ENCODE measurements at places on chromosomes 3 and 15. TPM values are rescaled to one million over a fixed set of nuclear protein-coding genes. Genes with fewer than 3 reads are reported as not detected.

DNA sequence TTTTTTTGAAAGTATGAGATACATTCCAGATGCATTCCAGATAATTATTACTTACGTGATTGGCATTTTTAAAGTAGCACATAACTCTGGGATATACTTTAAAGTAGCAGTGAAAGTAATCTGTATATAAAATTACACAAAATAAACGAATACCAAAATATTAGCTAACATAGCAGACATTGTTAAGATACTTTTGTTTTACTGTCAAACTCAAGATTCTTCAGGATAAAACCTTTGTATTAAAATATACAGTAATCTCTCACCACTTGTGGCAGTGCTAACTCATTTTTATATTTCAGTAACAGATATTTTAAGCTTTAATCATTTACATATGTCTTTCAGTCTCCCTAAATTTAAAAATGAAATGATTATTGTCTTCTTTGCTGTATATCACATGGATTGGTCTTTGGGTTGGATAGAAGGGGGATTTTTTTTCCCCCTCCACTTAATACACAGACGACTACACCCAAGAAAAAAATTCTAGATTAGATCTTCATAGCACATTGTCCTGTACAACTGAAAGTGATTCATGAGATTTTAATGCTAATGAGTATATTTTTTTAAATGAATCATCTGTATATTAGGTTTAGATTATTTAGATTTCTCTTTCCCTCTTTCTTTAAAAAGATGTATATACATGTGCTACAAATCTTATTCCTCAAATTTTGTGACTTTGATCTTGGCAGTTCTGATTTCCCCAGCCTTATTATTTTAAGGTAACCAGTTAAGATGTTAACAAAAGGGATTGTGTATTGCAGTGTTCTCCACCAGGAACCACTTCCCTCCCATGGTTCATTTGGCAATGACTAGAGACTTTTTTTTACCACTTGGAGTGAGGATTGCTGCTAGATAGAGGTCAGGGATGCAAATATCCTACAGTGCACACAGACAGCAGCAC, 24.5 kb upstream of the EBLN2 start:
- DNase-seq = no peak

GRCh38 chr3:72782521-72782920, 65.7 kb downstream of the SHQ1 start:
- no peak for DNase-seq

GRCh38 chr3:179227349-179227748, 23.6 kb downstream of the KCNMB3 start:
- DNase-seq = no peak

- DNase-seq = no peak
Observed at GRCh38 chr3:193190146-193190786, 50.8 kb upstream of the PLAAT1 start.

- peak; percentile 75 for DNase-seq
Observed at GRCh38 chr3:39109086-39109485, 1.6 kb downstream of the TTC21A start.

DNA sequence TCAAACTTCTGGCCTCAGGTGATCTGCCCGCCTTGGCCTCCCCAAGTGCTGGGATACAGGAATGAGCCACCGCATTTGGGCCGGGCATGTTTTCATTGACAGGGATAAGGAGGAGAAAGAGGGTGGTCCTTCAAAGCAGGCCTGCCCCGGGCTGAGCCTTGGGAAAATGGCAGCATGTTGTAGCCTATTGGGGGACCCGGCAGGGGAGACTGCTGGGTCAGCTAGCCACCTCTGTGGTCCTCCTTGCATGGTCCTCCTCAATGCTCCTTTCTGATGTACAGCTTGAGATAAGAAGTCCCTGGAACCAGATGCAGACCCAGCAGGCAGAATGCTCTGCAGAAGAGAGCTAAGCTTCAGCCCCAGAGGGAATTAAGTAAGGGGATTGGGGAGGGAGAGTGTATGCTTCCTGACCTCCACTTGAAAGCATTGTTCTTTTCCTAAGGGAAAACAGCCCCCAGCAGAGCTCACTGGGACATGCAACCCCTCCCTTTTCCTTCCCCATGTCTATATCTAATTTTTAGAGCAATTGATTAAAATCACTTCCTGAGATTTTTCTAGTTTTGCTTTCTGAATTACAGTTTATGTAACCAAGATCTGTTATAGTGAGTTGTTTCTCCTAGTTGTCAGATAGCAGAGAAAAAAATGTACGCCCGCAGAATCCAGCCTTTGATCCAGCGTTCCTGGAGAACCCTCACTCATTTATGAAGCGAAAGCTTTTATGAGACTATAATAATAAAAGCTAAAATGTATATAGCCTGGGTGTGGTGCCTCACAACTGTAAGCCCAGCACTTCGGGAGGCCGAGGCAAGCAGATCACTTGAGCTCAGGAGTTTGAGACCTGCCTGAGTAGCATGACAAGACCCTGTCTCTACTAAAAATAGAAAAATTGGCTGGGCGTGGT, 48.7 kb upstream of the VILL start:
- DNase-seq = no peak

DNA sequence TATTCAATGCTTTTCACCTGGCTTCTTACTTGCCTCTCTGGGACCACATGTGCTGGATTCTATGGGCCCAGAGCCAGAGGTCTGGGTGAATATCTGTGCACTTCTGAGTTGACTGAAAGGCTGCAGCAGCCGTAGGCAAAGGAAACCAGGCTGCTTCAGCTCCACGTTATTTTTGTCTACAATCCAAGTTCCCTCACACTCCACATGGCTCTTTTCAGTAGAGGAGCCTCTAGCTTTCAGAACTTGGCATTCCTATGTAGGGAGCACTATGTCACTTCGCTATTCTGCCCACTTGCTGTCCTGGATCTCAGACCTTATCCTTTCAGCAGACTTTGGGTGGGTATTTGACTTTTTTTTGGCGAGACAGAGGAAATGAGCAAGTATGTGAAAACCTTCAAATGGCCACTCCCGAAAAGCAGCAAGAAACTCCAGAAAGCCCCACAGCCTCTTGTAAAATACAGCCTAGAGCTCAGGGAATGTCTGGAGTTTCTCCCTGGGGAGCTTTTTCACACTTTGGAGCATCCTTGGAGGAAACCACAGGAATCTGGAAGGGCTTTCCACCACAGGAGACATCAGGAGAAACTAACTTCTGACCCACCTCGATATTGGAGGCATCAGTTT, 80.9 kb downstream of the DUT start:
- DNase-seq = peak; percentile 83

GRCh38 chr3:29481969-29482767, 201.3 kb downstream of the RBMS3 start:
- no peak for DNase-seq

GRCh38 chr15:63198371-63199250, 9.2 kb downstream of the RAB8B start:
- DNase-seq = no peak

DNA sequence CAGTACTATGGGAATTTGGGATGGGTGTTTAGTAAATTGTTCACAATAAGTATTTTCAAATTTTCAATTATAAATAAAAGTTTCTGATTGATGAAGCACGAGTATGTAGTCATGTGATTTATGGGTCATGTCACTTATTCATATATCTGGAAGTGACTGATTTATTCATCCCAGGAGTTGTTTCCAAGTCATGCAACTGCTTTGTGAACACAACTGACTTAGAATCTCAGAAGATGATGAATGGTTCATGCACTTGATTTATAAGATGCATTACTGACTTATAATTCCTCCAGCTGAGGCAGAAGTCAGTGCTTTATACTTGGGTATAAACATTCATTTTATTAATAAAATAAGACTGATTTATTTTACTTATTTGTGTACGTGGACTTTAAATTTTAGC, 137.8 kb upstream of the CBLB start:
- no peak for DNase-seq

DNA sequence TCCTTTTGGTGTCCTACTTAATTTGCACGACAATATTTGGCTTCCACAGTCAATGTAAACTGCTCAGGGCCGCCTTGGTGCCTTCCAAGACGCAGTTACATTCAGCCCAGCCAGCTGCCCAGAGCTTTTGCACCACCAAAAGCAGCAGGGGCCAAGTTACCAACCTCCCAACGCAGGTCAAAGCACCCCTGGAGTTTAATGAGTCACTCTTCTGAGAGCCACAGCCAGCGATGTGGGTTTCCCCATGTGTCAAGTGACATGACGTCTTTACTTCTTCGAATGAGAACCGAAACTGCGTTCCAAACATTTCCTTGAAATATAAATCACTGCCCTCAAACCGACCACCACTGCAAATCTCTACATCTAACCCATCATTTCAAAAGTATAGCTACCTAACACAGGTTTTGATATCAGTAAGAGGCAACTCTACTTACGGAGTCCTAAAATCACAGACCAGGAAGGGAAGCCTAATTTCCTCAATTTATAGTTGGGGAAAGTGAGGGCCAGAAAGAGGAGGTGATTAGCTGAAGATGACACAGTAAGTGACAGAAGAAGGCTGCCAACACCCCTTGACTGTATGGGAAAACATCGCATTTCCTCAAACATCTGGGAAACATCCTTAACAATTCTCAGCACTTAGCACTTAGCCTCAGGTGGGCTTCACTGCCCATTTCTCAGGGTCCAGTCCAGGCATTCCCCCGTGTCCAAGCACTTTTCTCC, 24.5 kb downstream of the MB21D2 start:
- no peak for DNase-seq

DNA sequence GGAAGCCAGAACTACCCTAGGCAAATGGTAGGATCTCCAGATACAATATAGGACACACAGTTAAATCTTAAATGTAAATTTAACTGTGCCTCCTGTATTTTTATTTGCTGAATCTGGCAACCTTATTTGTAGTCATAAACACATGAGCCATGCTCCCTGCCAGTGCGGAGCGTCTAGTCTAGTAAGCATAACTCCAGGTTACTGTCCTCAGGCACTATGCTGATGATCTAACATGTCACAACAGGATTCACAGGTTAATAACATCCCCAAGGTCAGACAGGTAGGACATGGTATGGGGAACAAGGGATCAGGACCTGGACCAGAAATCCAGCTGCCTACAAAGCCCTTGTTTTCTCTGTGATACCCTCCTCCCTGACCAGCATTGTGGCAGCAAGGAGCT, 305.1 kb downstream of the CACNA2D3 start:
- DNase-seq = no peak

DNA sequence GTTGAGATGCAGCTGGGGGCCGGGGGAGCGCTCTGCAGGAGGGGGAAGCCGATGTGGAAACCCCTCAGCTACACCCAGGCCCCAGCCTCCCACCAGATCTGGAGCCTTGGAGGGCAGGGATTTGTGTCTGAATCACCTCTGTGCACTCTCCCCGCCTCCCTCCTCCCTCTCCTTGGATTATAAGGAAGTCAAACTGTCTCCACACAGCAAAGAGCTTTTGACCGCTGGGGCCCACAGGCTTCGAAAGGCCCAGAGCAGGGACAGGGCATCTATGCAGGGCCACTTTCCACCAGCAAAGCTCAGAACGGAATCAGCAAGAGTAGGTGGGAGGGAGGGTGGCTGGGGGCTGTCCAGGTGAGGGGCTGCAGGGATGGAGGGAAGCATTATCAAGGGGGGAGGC, 68.9 kb downstream of the IQSEC1 start:
- DNase-seq = no peak

DNA sequence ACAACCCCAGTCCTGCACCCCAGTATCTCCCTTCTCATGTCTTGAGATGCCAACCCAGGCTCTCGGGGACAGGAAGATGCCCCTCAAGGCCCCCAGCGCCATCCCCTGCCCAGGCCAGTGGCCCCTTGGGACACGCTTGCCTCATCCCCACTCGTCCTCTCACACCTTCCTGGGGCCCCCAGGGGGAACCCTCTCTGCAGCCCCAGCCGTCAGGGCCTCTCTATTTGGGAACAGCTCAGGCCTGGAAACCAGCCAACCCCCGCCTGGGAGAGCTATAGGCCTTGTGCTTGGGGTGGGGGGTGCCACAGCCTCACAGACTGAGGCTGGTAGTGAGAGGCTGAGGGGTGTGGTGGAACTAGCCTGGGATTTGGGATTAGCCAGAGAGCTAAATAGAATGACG, 7.8 kb downstream of the LINGO1 start:
- DNase-seq = no peak

DNA sequence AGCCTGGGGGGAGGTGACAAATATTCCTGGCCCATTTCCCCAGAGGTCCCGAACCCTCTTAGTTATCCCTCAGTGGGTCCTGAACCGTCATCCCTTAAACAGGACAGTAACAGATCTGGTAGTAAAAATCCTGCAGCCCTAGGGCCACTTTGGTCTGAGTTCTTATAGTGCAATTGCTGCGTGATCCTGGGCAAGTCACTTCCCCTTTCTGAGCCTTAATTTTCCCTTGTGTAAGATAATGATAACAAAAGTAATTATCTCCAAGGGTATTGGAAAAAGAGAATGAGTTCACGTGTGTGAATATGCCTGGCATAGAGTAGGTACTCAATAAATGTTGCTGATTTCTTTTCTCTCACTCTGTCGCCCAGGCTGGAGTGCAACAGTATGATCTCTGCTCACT, 2.9 kb upstream of the JAGN1 start:
- no peak for DNase-seq

DNA sequence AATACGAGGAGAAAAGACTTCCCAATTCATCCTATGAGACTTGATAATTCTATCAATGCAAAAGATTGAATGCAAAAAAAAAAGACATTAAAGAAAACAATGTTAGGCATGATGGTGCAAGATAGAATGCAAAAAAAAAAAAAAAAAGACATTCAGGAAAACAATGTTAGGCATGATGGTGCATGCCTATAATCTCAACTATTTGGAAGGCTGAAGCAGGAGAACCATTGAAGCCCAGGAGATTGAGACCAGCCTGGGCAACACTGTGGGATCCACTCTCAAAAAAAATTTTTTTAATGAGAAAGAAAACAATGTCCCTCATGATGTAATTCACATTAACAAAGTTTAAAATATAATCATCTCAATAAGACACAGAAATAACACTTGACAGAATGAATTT, 75.9 kb downstream of the MYO9A start:
- DNase-seq = no peak

DNA sequence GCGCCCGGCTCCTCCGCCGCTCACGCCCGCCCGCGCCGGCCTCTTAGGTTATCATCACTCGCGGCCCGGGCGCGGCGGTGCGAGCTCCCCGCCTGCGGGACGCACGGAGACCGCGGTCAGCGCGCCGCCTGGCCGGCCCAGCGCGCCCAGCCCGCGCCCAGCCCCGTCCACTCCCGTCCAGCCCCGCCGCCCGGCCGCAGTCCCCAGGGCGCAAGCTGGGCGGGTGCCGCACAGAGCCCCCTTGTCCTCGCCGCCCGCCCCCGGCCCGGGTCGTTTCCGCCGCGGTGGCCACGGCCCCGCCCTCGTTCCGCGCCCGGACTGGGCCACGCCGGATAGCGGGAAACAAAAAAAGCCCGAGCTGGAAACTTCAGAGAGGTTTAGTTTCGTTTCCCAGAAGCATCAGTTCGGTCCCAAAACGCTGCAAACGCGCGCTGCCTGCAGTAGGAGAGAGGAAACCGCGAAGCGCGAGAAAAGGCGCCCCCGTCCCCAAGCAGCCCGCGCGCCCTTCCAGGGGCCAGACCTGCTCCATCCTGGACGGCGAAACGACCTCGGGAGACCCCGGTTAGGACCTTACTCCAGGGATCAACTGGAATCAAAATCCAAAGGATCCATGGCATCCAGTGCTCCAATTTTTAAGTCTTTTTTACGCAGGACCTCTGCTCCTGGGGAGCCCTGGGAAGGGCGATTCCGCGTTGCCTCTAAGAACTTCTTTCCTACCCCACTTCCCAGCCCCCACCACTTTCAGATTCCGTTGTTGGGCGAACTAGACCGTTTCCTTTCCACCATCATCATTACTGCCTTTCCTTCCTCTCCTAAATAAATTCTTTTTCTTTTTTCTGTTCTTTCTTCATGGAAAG, at the start of gene ATP10A:
Gene ATP10A, minus strand, starts transcription at position 217 of the 857 bp plus-strand sequence. CDS start 231 bp downstream, outside the sequence.
- no peak for DNase-seq

Gene CPN2
- total RNA-seq = not detected

Gene GPR149
- total RNA-seq = not detected

Gene DGKG
- total RNA-seq = 2.5 TPM

Gene ST3GAL6
- total RNA-seq = 1.7 TPM

Gene IQCF5
- total RNA-seq = not detected

Gene THRB
- 22.8 TPM for total RNA-seq

Gene COL6A6
- not detected for total RNA-seq

Data from vagina (tissue), 2 donors.